ENCODE measurements at places on chromosomes 1 and 21.

- DNase-seq = no peak
Observed at GRCh38 chr1:93587354-93587753, 94.3 kb downstream of the BCAR3 start.

GRCh38 chr1:36432616-36433015 is 17.6 kb downstream of the OSCP1 start:
- DNase-seq = no peak

DNA sequence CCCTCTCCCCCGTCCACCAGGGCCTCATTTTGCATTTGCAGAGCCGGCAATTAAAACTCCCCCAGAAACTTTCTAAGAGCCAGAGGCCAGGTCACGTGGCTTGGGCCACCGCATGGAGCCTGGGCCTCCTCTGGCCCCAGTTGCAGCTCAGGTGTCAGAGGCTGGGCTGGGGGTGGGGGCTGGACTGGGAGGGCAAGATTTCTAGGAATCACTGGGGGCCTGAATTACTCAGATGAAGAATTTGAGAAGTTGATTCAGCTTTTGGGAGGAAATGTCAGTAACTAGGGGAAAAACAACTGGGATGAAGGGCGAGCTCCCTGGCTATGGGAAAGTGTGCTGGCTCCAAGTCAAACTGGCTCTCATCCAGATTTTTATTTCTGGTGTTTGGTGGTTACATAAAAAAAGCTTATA is 151.0 kb downstream of the CDC7 start:
- DNase-seq = no peak

DNA sequence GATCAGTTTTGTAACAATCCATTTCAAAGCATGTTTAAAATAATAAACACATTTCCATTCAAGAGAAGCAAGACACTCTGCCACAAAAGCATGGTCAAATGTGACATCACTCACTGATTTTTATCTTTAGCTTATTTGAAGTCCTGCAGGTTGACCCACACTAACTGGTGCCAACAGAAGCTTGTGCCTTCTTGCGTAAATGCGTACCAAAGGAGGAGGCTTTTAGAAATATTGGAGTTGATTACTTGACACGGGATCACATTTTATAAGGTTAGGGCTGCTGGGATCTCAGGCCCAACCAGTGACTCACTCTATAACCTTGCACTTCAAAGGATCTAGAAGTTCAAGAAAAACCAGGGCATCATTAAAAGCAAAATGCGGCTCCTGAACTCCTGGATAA is 203.6 kb downstream of the PCP4 start:
- DNase-seq = no peak

GRCh38 chr21:31505975-31506374 is 153.5 kb upstream of the SOD1 start:
- no peak for DNase-seq

Measured in activated CD4-positive, alpha-beta T cell treated with anti-CD3 and anti-CD28 coated beads for 24 hours (primary cell).